KBM-7 (cell line): ENCODE measurements at places on chromosomes 7 and 10.

GRCh38 chr7:3464900-3465622 lies 164.0 kb downstream of the SDK1 start:
- no peak for DNase-seq

- no peak for DNase-seq
These were observed 157.5 kb upstream of the KLF14 start for GRCh38 chr7:130891254-130892094.

DNA sequence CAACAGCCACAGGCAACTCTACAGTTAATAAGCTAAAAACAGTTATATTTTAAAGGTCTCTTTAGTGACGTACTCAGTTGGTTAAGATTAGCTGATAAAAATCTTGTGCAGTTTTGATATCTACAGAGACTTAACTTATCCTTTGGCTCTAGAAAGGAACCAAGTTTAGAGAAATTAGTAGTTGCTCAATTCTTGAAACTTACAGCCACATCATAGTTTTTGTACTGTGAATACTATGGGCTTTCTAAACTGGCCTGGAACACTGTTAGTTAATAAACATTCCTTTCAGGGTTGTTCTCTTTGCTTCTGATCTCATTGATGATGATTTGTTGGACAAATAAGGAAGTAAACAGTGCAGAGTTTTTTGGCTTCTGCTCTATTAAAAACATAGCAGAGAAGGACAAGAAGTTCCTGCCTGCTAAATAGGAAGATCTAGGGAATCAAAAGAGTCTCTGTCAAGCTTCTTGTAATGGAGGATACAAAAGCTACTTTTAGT lies 73.1 kb downstream of the MKLN1 start:
- peak; percentile 8 for DNase-seq

GRCh38 chr7:83579740-83580139 lies 69.2 kb downstream of the SEMA3E start:
- no peak for DNase-seq

- peak; percentile 48 for DNase-seq
These were observed 10.2 kb downstream of the HIPK2 start for GRCh38 chr7:139767561-139767982.

DNA sequence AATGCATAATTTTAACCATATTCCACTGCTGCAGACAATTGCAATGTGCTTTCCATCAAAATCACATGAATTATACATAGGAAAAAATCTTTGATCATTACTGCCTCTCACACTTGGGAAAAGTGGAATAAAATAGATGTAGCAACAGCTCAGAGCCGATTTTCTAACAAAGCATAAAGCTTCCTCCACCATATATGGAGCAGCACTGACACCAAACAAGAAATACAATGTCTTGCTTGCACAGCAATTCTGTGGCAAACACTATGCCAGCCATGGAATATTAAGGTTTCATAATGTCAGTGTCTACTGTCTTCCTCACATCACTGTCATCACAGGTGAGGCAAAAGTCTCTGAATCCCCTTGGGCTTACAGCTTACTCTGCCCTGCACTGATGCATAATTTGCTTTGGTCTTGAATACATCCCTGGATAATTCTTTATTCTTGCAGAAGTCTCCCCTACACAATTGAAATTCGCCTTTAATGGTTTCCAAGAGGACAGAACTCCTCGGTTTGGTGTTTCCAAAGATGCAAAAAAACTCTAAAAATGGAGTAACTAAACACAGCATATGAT lies 198.5 kb downstream of the CACNA2D1 start:
- DNase-seq: no peak

DNA sequence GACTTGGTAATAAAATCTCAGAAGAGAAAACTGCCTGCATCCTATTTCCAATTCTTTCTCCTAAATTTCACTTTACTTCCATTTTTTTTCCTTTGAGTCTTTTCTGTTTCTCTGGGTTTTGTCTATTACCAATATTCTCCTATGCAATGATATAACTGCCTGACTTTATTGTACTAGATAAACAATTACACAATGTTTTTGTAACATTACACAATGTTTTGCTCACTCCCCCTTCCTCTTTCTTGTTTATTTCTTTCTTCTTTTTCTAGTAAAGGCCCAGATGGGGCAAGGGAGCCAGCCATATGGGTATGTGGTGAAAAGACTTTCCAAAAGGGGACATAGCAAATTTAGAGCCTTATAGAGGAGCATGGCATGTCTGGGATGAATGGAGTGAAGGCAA lies 278.7 kb upstream of the PHYHIPL start:
- DNase-seq: no peak

GRCh38 chr7:82156168-82156567 lies 287.4 kb downstream of the CACNA2D1 start:
- DNase-seq: no peak

- DNase-seq: no peak
These were observed 27.4 kb downstream of the MINPP1 start for GRCh38 chr10:87531908-87532622.

- DNase-seq: no peak
These were observed 373.0 kb downstream of the CCSER2 start for GRCh38 chr10:84701370-84701720.

DNA sequence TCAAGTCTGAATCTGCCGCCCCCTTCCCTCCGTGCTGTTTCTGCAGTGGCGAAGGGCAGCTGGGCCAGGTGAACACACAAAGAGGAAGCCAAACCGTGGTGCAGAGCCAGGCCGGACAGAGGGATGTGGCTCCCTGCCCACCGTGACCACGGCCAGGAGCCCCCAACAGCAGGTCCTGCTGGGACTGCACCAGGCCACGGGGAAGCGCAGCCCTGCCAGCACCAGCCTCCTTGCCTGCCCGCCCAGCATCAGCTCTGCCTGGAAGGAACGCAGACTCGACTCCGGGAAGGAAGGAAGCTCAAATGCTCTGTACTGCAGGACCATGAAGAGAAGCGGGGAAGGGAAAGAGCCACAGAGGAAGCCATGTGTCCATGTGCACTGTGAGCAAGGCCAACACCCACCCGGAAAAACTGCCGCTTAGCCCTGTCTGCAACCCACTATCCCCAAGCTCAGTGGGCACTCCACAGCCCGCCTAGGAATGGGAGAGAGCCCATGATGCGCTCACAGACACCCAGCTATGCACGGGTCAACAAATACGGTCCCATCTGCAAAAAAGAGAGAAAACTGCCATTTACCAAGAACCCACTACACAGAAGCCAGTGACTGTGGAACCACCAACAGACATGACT lies 19.0 kb downstream of the GPER1 start:
- DNase-seq: no peak
